ENCODE measurements at places on chromosomes 2 and 18.

DNA sequence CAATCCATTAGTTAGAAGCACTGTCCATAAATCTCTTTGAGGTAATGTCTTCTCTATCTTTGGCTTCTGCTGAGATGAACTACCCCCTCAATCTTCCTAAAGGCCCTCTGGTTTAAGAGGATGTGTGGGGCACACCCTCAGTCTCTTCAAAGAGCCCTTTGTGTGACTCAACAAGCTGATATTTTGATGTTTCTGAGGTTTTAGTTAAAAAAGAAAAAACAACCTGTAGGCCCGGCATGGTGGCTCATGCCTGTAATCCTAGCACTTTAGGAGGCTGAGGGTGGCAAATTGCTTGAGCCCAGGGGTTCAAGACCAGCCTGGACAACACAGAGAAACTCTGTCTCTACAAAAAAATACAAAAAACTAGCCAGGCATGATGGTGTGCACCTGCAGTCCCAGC lies 593.5 kb downstream of the TMEM182 start:
- no peak for DNase-seq

- DNase-seq = no peak
These were observed 361.9 kb upstream of the FSHR start for GRCh38 chr2:49515996-49516782.

- DNase-seq = no peak
These were observed 12.3 kb upstream of the ALMS1 start for GRCh38 chr2:73373344-73373743.

DNA sequence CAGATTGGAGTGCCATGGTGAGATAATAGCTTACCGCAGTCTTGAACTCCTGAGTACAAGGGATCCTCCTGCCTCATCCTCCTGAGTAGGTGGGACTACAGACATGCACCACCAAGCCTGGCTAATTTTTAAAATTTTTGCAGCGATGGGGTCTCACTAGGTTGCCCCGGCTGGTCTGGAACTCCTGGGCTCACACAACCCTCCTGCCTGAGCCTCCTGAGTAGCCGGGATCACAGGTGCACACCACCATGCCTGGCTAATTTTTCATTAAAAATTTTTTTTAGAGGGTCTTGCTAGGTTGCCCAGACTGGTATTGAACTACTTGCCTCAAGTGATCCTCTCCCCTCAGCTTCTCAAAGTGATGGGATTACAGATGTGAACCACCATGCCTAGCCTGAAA lies 27.8 kb downstream of the RAB31 start:
- DNase-seq = no peak

- no peak for DNase-seq
These were observed 62.0 kb downstream of the SMAD7 start for GRCh38 chr18:48888773-48889080.

DNA sequence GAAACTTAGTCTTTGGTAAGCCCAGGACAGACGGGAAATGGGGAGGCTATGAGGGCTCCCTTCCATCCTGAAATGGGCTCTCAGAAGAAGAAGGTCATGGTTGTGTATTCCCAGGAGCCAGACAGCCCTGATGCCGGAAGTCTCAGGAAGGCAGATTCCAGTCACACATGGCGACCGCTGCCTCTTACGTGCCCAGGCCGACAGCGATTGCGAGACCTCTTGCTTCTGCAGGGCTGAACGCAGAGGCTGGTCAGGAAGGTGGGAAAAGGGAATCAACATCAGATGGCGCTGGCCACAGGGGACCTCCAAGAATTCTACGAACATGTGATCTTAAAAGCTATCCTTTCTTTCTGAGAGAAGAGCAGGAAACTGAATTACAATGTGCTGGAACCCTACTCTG lies 22.8 kb upstream of the SH3BP4 start:
- DNase-seq = no peak

DNA sequence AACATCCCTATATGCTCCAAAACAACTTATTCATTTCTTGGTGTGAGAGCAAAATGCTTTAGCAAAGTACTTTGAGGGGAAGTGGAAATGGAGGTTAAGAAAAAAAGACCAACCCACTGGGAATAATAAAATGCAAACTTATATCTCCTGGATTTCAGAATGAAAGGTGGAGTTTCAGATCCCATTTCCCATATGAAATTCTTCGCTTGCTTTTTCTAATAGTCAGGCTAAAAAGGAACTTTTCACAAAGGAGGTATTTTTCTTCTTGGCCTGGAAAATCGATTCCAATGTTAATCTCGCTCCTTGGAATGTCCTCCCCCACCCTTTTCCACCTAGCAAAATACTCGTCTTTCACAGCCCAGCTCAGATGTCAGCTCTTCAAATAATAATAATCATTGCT lies 360.9 kb downstream of the LPIN1 start:
- DNase-seq = no peak

GRCh38 chr2:183998797-183999190 lies 599.5 kb upstream of the ZNF804A start:
- DNase-seq = no peak

DNA sequence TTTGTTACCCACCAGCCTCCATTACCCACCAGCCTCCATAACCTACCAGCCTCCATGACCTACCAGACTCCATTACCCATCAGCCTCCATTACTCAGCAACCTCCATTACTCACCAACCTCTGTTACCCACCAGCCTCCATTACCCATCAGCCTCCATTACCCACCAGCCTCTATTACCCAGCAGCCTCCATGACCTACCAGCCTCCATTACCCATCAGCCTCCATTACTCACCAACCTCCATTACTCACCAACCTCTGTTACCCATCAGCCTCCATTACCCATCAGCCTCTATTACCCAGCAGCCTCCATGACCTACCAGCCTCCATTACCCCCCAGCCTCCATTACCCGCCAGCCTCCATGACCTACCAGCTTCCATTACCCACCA lies 133.3 kb upstream of the HS6ST1 start:
- no peak for DNase-seq

DNA sequence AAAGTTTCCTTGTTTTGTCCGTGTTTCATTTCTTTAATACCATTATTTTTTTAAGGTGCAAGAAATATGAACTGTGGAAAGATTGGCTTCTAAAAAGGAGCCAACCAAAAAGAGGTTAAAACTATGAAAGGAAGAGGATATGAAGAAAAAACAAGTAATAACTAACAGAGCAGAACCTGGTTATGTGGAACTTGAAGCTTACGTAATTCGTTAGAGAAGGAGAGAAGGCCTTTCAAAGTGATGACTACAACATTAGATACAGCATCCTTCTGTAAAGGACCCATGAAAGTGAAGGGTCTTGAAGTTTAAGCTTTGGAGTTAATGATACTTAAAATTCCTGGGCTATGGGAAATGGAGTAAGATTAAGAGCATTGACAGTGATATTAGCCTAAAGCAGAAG lies 84.5 kb downstream of the ANKRD12 start:
- no peak for DNase-seq

DNA sequence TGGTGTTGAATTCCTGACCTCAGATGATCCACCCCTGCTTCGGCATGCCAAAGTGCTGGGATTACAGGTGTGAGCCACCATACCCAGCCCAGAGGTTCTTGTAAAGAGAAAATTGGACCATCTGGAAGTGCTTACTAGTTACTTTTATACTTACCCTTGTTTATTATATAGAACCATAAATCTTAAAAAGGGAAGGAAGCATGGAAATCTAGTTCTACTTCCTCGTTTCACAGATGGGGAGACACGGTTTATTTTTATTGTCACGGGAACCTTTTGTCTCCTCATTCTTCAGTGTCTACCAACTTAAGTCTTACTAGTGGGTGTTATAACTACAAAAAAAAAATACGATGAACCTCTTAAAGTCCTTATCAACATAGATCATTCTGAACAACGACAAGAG lies 45.8 kb upstream of the PDK1 start:
- DNase-seq = no peak

GRCh38 chr2:210971431-210971830 lies 415.0 kb downstream of the CPS1 start:
- no peak for DNase-seq

DNA sequence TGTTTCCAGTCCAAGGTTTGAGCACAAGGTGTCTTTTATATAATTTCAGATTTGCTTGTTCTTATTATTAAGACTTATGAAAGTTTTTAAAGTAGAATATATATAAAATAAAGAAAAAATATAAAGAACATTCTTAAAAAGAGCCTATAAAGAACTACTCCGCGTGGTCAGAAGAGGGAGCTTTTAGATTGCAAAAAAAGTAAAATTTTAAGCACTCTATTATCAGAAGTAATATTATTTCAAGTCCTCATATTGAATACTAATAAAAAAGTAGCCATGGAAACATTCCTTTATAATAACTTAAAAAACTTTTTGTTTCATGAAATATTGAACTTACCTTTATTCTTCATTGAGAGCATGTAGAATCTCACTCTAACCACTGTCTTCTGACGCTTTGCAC lies 51.4 kb downstream of the LINC00305 start:
- DNase-seq = peak; percentile 16

GRCh38 chr2:128803222-128803621 lies 484.6 kb upstream of the HS6ST1 start:
- DNase-seq = no peak

DNA sequence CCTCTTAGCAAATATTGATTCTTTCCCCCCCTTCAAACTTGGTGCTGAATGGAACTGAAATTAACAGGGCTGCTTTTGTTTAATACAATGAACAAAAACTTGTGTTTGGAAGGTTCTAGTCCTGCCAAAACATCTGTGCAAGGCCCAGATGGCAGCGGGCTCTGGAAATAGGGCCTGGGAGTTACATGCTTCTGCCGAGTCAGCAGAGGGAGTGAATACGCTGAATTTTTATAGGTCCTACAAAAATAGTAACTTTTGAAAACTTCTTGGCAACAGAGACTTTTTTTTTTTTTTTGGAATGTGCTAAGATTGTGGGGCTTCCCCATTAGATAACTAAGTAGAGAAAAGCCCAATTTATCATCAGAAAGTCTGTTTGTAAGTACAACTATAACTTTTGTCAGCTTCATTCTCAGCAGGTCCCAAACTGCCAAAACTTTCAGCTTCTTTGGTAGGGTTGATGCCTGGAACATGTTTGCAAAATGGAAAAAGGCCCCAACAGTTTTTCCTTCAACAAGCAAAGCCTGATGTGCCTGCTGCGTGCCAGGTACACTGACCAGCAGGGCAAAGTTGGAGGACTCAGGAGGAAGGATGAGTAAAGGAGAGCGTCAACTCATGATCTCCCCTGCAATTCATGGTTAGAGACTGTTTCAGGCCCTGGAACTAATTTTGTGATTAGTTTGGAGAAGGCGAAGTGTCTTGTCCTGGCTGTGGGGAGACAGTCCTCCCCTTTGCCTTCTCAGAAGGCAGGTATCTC lies 45.1 kb upstream of the HDAC4 start:
- peak; percentile 92 for DNase-seq

DNA sequence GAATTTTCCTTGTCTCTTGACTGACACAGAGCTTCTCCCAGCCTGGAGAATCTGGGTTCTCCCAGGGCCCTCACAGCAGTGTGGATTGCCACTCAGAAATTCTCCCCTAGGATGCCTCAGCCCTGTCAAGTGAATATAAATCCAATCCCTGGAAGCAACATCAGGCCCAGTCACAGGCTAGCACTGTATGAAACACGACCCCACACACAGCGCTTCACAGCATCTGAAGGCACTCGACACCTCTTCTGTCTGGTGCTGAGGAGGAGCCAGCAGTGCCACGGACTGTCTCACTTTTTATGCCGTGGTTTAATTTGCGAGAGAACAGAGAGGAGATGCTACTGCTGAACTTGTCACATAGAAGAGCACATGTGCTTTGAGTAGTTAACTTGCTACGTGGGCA lies 164.5 kb downstream of the NAPG start:
- no peak for DNase-seq

DNA sequence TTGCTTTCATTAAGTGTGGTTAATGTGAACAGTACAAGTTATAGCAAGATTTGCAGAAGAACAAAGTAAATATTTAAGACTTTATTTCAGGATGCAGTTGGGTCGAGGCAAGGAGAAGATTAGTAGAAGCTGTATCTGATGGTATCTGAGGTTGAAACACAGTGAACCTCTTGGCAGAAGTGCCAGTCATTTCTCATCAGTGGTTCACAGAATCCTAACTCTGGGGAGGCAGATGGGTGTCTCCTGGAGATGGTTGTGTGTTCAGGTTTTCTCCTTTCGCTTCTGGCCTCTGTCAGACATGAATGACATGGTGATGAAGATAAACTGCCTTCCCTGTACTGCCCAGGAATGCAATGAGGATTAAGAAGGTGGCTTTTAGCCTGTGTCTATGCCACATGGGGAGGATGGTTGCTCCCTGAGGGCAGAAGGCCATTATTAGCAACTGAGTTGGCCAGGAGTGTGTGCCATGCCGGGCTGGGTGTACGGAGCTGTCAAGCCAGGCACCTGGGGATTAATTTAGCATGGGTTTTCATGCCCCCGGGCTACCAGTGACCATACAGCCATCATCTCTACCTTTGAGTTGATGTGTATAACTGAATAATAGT lies 28.0 kb downstream of the MGAT5 start:
- no peak for DNase-seq

GRCh38 chr18:42038936-42039335 lies 83.9 kb downstream of the PIK3C3 start:
- DNase-seq = no peak

DNA sequence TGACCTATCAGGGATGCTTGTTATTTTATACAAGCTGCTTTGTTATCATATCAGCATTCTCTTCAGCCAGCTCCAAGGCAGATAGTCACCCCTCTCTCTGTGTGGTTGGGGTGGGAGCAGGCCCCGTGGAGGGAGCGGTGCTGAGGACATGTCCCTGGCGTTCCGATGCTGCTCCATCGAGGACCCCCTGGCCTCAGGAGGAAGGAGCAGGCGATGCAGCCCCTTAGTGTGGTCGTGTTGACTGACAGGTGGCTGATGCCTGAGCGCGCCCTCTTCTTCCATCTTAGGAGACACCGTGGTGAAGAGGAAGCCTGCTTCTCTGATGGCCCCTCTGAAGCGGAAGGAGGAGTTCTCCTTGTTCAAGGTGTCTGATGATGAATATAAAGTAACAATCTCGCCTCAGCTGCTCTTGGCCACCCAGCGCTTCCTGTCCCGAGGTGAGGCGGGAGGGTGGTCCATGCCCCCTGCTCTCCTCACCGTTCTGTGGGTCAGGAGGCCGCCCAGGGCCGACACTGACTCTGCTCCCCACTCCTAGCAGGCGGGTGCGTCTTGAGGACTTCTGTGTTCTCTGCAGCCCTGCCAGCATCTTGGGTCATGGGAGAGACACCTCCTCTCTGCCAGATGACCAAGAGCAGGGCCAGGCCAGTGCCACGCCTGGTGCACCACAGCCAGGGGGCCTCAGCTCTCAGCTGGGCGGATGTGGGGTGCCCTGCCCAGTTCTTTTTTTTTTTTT lies 10.6 kb downstream of the CNNM3 start:
- DNase-seq = no peak

DNA sequence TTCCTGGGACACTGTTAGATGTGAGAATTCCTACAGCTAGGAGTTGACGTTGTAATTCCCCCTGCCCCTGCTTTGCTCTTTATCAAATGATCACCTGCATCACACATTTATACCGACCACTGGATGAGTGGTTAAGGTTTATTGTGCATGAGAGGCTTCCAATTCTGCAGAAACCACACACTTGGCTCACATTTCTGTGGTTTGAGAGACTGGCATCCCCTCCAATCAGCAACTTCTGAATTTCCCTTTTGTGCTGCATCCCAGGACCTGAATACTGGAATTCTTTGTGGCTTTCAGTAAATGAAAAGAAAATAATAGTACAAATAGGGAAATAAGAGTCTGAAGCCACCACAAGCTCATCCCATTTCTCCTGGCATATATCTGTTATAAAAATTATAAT lies 628.7 kb upstream of the PIK3C3 start:
- no peak for DNase-seq
